A549 treated with CpdA at 1 μM for 4 hours (cell line): ENCODE measurements at places on chromosomes 4 and X. TPM values are rescaled to one million over a fixed set of nuclear protein-coding genes. Genes with fewer than 3 reads are reported as not detected.

The BMX gene
- total RNA-seq: not detected in 5 replicates

The FDCSP gene
- not detected in 5 replicates for total RNA-seq

The CMC4 gene
- 15.4 to 16.6 TPM (median 15.7 TPM) in 5 replicates for total RNA-seq

The OTUD4 gene
- total RNA-seq: 14.2 to 19.5 TPM (median 17.0 TPM) in 5 replicates

The GYPA gene
- total RNA-seq: not detected in 5 replicates
